ENCODE measurements at places on chromosomes 16 and 17. TPM values are rescaled to one million over a fixed set of nuclear protein-coding genes. Genes with fewer than 3 reads are reported as not detected.

The YBX2 gene
- 1.6 TPM for total RNA-seq

The SOCS1 gene
- total RNA-seq, result 136 TPM

The MT4 gene
- not detected for total RNA-seq

The NOG gene
- total RNA-seq, result 0.25 TPM

The KRTAP9-8 gene
- total RNA-seq, result not detected

The SCIMP gene
- total RNA-seq, result not detected

The CFAP97D1 gene
- total RNA-seq, result not detected

The HBA1 gene
- not detected for total RNA-seq

The SEPTIN1 gene
- 354 TPM for total RNA-seq

The CDH1 gene
- 0.20 TPM for total RNA-seq

The GAS2L2 gene
- not detected for total RNA-seq

The KAT2A gene
- 26.7 TPM for total RNA-seq

The TAC4 gene
- total RNA-seq, result not detected

DNA sequence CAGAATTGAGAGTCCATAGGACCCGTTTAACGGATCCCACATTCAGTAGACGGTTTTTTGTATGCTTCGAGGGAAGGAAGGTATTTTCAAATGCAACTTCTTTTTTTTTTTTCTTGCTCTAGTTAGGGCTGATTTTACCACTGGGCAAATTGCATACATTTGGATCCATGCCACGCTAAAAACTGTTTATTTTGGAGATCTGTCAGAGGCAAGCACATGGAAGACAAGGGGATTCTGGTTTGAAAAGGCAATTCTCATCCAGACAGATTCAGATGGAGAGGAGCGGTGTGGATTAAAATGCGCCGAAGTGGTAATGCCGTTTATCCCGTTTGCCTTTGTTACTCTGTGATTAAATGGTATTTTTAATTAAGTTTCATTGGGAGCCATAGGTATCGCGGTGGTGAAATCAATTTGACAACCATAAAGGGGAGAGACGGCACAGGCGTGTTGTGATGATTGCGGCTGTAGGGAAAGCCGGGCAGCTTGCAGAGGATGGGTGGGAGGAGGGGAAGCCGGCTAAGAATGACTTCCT is 170.4 kb downstream of the IRX3 start:
- H3K4me3 ChIP-seq, result no peak overlapping the region
- no peak overlapping the region for H3K27ac ChIP-seq
- DNase-seq, result no peak
- no peaks in the 10 kb centered on the region for H3K27me3 ChIP-seq
- H3K36me3 ChIP-seq, result peaks cover 14% of the 10 kb centered on the region

DNA sequence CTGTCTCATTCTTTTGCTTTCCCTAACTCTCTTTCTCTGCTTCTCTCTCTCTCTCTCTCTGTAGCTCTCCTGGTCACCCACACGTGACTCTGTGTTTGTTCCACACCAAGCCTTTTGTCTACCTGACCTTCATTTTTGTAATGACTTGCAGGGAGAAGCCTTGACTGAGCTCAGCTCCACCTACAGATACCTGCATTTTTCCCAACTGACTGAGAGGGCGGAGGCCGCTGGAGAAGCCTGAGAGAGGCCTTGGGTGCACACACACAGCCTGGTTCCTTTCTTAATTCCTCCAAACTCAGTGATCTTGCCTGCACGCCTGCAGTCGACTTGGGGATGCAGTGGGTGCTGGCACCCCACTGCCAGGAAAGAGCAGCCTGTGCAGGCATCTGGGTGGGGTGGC is 68.8 kb downstream of the LYRM1 start:
- no peak overlapping the region for H3K4me3 ChIP-seq
- H3K4me1 ChIP-seq, result peaks cover 3% of the 10 kb centered on the region
- no peak for DNase-seq

- peak overlapping the region; percentile 90 for H3K27ac ChIP-seq
- no peaks in the 10 kb centered on the region for H3K27me3 ChIP-seq
- peak; percentile 84 for DNase-seq
- H3K36me3 ChIP-seq, result peaks cover 38% of the 10 kb centered on the region
Observed at GRCh38 chr17:75124041-75124818, 7.3 kb downstream of the NT5C start.

- peaks cover 51% of the 10 kb centered on the region for H3K4me1 ChIP-seq
- H3K36me3 ChIP-seq, result peaks cover 30% of the 10 kb centered on the region
- DNase-seq, result no peak
- peak overlapping the region; percentile 83 for H3K27ac ChIP-seq
Observed at GRCh38 chr17:81923302-81924260, 4.0 kb downstream of the MAFG start.

DNA sequence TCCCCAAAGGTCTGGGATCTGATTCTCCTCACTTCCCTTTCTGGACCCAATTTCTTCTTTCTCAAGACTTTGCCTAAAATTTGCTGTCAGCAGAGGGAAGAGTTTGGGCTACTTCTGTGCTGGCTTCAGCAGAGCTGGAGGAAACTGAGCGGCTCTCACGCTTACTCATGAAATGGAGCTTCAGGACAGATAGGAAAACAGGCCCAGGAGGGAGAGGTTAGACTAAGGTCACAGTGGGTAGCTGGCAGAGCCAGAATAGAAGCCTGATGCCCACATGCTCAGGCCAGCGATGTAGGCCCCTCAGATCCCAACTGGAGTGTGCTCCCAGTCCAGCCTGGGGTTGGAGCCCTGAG is 593 bp downstream of the SLC38A7 start:
- peak overlapping the region; percentile 63 for H3K27ac ChIP-seq
- no peaks in the 10 kb centered on the region for H3K36me3 ChIP-seq
- peak overlapping the region; percentile 90 for H3K4me3 ChIP-seq
- H3K27me3 ChIP-seq, result peaks cover 3% of the 10 kb centered on the region
- peaks cover 20% of the 10 kb centered on the region for H3K4me1 ChIP-seq

GRCh38 chr16:19175492-19176262 is 7.6 kb downstream of the SYT17 start:
- H3K27ac ChIP-seq, result no peak overlapping the region
- no peak overlapping the region for H3K4me3 ChIP-seq
- H3K4me1 ChIP-seq, result no peaks in the 10 kb centered on the region
- H3K27me3 ChIP-seq, result peaks cover 10% of the 10 kb centered on the region
- DNase-seq, result no peak
- no peaks in the 10 kb centered on the region for H3K36me3 ChIP-seq

DNA sequence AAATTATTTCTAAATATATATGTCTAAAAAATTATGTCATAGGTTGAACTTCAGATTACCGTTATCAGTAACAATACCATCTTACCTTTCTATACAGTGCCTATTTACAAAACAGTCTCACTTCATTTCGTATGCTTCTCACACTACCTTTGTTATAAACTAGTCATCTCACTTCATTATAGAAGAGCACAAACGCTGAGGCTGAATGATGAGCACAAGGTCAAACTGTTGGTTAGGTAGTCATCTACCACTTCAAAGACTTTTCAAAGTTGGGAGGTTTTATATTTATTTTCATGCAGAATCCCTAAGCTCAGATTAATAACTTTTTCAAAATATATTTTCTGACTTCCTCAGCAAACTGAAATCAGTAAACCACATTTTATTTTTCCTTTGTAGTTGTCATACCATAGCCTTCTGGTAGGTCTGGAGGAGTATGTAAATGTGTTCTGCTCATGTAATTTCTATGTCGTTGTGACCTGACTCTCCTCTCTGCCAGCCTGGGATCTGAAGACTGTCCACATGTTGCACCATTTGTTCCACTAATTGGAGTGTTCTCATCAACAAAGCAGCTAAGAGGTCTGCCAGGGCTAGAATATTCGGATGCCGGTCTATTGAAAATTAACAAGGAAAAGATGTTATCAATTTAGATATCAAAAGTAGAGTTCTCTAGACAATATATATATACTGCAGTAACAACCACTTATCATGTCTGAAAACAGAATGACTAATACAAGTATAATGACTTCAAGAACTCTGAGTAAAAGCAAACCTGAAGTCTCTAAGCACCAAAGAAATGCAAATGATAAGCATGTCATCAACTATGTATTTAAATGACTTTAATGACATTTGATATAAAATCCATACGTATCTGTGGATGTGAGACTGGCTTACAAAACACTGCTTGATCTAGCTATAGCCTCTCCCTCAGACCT is 73.9 kb downstream of the CEP95 start:
- no peaks in the 10 kb centered on the region for H3K27me3 ChIP-seq
- peak overlapping the region; percentile 36 for H3K27ac ChIP-seq
- peaks cover 27% of the 10 kb centered on the region for H3K36me3 ChIP-seq
- no peak for DNase-seq
- H3K4me1 ChIP-seq, result peaks cover 12% of the 10 kb centered on the region
- H3K4me3 ChIP-seq, result no peak overlapping the region

DNA sequence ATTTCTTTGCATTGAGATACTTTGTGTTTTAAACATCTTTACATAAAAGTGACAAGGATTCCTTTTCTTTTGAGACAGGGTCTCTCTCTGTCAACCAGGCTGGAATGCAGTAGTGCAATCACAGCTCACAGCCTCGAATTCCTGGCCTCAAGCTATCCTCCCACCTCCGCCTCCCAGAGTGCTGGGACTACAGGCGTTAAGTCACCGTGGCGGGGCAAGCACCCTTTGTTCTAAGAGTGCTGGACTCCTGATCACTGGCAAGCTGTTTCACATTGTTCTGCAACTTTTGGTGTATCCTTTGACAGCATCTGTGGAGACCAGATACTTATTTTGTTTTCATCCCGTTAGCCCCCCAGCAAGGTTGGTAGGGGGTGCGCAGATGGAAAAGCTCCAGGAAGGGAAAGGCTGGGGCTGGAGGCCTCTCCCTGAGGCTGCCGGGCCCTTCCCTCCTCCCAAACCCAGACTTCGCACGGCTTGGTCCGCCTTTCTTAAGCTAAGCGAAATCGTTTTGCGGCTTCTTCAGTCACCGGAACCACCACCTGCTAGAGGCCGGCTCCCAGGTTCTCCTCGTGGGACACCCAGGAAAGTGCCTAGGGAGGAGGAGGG is 1.1 kb downstream of the ST6GALNAC2 start:
- peak overlapping the region; percentile 65 for H3K4me3 ChIP-seq
- H3K36me3 ChIP-seq, result no peaks in the 10 kb centered on the region
- H3K27ac ChIP-seq, result no peak overlapping the region
- H3K4me1 ChIP-seq, result peaks cover 20% of the 10 kb centered on the region
- H3K27me3 ChIP-seq, result peaks cover 52% of the 10 kb centered on the region
- no peak for DNase-seq

- no peak for DNase-seq
- H3K27me3 ChIP-seq, result no peaks in the 10 kb centered on the region
- no peak overlapping the region for H3K27ac ChIP-seq
- peaks cover 45% of the 10 kb centered on the region for H3K4me1 ChIP-seq
Observed at GRCh38 chr16:2004795-2005517, 4.7 kb downstream of the ZNF598 start.

- peak overlapping the region; percentile 82 for H3K27ac ChIP-seq
- DNase-seq, result peak; percentile 75
- peaks cover 60% of the 10 kb centered on the region for H3K27me3 ChIP-seq
- H3K4me1 ChIP-seq, result peaks cover 74% of the 10 kb centered on the region
- peak overlapping the region; percentile 80 for H3K4me3 ChIP-seq
- peaks cover 12% of the 10 kb centered on the region for H3K36me3 ChIP-seq
Observed at GRCh38 chr17:8120520-8121406, 2.4 kb upstream of the ALOXE3 start.

DNA sequence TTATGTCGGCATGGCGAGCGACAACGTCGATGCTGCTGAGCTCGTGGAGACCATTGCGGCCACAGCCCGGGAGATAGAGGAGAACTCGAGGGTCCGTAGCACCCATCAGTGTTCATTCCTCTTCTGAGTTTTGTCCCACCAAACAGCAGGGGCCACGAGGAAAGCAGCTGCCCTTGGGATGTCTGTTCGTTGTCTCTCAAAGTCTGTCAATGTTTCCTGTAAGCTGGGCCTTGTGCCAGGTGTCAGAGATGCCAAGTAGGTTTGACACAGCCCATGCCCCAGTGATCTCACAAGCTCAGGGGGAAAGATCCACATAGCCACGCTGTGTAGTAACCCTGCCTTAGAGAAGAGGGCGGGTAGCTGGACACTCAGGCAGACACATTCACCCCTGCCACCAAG is 22.6 kb downstream of the NTAN1 start:
- H3K27ac ChIP-seq, result no peak overlapping the region
- H3K36me3 ChIP-seq, result peaks cover 60% of the 10 kb centered on the region
- H3K4me3 ChIP-seq, result no peak overlapping the region
- DNase-seq, result no peak

Data from activated CD4-positive, alpha-beta memory T cell treated with anti-CD3 and anti-CD28 coated beads, Interleukin-2, amount 10 ng/mL, durations not matched to agents 7 days and 5 days (primary cell).